T follicular helper cell (primary cell): ENCODE measurements at places on chromosomes 4 and X.

DNA sequence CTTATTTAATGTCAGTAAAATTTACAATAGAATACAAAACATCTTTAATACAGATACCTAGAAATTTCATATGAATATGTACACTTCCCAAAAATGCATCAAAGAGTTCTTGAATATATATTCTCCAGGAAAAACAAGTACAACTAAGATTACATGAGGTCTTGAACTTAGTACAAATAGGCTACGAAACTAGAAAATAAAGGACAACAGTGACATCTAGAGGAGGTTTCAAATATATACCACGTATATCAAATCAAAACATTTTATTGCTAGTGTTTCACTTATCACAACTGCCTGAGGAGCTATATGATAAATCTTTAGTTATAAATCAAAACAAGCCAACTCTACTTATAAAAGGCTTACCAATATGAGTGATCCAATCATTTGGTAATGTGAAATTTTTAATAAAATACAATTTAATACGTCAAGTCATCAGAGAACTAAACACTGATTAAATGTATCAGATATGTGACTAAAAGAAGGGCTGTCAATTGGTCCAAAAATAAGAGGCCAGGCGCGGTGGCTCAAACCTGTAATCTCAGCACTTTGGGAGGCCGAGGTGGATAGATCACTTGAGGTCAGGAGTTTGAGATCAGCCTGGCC, 36.6 kb downstream of the ANAPC10 start:
- no peak for DNase-seq

GRCh38 chr4:137310166-137310565, 222.1 kb downstream of the PCDH18 start:
- no peak for DNase-seq

DNA sequence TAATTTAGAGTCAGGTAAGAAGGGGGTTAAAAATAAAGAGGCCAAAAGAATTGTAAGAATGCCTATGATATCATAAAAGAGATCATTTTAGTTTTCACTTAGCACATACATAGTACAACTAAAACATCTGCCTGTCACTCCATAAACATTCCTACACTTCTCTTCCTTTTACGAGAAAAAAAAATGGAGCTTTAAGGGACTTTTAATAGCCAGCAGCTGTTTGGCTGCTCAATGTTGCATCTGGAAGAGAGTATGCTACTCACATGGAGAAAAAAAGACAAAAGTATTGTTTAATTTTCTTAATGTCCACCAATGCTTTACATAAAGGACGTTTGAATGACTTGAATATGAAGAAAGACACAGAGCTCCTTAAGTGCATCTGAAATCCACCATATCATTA, 48.7 kb upstream of the TNIP3 start:
- no peak for DNase-seq

- no peak for DNase-seq
These were observed 69.1 kb upstream of the HPGD start for GRCh38 chr4:174591243-174592021.

DNA sequence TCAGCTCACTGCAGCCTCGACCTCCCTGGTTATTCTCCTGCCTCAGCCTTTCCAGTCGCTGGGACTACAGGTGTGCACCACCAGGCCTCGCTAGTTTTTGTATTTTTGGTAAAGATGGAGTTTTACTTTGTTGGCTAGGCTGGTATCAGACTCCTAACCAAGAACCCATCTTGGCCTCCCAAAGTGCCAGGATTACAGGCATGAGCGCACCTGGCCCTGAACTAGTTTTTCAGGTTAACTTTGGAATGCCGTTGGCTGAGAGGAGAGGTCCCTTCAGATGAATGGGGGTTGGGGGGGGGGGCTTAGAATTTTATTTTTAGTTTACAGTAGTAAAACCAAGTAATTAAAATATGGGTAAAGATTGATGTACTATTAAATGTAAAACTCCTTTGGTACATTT, 23.4 kb upstream of the CWH43 start:
- no peak for DNase-seq

DNA sequence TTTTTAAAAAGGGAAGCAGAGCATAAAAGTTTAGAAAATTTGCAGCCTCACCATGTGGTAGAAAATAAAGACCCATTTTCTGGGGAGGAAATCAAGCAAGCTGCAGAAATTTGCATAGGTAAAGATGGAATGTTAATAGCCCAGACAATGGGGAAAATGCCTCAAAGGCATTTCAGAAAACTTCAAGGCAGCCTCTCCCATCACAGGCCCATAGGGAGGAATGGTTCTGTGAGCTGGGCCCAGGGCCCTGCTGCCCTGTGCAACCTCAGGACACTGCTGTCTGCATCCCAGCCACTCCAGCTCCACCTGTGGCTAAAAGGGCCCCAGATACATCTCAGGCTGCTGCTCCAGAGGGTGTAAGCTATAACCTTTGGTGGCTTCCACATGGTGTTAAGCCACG, 137.9 kb downstream of the INPP4B start:
- no peak for DNase-seq

GRCh38 chrX:133633162-133633561, 217.9 kb upstream of the GPC4 start:
- no peak for DNase-seq

DNA sequence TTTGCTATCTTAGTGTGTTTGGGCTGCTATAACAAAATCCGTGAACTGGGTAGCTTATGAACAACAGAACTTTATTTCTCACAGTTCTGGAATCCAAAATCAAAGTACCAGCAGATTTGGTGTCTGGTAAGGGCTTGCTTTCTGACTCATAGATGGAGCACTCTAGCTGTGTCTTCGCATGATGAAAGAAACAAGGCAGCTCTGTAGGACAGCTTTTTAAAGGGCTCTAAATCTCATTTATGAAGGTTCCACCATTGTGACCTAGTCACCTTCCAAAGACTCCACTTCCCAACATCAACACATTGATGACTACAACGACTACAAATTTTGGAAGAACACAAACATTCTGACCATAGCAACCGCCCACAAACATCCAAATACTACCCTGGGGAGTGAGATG, 158.6 kb upstream of the LCORL start:
- no peak for DNase-seq

GRCh38 chr4:20603671-20604313, 96.5 kb upstream of the PACRGL start:
- no peak for DNase-seq

DNA sequence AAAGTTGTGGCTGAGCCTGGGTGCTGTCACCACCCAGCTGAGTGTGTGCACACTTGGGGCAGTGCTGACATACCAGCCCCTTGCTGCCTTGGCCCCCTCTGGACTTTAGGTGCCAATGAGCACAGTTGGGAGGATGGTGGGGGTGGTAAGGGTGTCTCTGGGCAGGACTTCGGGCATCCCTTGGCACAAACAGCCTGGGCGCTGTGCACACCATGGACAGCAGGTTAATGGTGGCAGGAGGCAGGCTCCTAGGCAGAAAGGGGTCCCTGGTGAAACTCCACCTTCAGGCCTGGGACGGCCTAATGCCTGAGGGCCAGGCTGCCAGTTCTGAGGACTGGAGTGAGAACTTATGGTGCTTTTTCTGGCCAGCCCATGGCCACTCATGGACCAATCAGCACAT, 32.4 kb upstream of the TEX13C start:
- no peak for DNase-seq

DNA sequence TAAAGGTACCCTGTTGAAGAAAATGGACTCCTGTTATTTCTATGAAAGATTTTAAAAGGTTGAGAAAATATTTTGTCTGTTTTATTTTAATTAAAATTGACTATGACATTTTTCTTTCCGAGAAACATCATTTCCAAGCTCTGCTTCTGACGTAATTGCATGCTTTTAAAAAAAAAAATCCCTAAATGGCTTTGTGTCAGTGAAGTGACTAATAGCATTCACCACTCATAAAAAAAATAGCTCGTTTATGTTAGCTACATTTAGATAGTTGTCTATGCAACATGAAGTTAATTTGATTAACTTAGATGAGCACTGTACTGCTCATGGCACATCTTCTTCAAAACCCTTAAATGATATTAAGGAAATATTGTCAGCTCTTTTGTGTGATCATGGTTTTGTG, 105.1 kb upstream of the KLHL13 start:
- no peak for DNase-seq

- DNase-seq, result peak; percentile 52
These were observed at the start of gene PPP1R2C for GRCh38 chrX:42778096-42778495. Gene PPP1R2C, minus strand, starts transcription at chrX:42778163. Its CDS starts 84 bp downstream, at chrX:42778079.

- no peak for DNase-seq
These were observed 2.8 kb downstream of the PSAPL1 start for GRCh38 chr4:7431696-7432530.

DNA sequence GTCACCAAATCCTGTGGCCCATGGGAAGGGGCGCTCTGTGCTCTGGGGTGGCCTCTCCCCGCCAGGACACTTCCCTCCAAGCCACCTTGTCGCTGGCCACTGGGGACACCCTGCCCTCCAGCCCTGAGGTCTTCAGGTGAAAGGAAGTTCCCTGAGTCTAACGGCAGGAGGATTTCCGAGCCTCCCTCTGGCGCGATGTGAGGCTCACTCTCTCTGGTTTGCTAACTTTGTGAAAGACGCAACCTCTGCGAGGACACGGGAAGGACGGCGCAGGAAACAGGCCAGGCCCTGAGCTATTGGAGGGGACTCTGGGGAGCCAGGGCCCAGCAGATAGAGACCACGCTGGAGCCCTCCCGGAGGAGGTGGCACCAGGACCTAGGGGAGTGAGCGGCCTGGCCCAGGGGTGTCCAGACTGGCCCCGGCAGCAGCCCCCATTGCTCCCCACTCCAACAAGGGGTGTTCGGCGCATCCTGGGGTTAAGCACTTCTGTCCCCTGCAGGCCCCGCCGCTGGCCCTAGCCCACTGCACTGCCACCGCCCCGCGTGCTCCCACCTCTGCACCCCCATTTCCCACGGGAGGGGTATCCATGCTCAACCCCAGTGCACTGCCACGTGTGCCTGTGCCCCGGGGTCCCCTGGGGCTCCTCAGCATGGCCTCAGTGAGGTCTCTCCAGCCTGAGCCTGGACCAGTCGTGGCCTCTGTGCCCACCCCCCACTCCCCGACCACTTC, 72.2 kb upstream of the MXD4 start:
- no peak for DNase-seq

DNA sequence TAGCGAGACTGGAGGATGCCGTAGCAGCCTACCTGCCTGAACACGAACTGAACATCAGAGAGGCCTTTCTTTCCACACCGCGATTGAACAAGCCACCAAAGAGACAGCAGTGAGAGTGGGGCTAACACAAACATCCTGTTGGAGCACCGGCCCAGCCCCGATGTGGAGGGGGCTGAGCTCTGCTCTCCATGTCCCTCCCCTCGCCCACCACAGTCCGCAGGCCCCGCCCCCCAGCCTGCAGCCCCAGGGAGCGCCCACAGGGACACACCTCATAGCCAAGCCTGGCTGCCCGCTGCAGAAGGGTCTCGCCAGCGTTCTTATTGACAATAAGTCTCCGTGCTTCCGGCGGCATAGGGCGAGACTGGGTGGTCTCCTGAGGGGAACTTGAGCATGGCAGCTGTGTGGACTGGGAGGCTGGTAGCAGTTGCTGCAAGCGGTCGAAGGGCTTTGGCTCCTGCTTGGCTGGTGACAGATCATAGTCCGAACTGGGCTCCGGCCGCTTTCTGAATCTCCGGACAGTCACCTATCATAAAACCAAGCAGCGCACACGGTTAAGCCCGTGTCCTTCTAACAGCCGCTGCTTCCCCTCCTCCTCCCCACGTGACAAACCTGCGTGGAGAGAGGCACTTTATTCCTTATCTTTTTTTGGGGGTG, 35.8 kb downstream of the BCOR start:
- no peak for DNase-seq
